ENCODE measurements at places on chromosomes 5 and 9.

DNA sequence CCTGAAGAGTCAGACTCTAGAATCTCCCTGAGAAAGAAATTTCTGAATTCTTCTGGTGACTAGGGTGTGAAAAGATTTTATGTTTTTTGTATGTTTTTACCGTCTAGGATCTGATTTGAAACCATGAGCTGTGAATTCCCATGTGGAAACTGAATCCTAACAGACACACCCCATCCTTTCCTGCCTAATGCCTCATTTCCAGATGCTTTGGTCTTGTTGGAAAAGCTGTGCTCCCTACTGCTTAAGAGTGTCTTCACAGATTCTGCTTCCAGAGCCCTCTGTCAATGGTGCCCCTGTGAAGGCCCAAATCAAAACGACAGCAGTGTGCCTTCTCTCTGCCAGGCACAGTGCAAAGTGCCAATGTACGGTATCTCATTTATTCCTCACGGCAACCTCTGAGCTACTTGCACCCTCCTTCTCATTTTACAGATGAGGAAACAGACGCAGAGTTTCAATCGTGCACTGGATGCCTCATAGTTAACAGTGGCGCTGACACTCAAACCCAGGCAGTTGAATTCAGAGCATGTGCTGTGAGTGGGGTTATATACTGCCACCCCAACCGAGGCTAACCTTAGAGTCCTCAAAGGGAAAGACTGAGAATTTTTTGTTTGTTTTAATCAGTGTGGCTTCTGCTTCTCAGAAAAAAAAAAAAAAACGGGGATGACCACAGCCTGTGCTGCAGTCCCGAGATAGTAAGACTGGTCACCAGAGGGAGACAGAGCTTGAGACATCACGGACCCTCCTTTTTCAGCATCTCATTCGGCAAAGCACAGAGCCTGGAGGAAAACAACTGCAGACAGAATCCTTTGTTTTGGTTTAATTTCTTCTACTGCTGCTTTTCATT is 188.4 kb downstream of the SNCAIP start:
- no peak for DNase-seq

DNA sequence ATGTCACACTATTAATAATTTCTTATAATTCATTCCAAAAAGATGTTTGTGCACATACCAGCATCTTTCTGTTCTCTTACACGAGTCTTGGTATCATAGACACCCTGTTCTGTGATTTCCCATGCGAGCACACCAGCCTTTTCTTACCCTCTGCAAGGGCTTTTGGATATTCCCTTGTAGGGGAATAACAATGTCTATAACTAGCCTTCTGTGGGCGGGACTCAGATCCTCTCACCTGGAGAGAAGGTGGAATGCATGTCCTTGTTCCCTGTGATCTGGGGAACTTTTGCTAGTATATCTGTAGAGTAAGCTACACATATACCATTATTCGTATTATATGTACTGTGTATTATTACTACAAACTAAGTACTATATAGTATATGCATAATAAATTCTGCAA is 44.8 kb downstream of the EHMT1 start:
- no peak for DNase-seq

DNA sequence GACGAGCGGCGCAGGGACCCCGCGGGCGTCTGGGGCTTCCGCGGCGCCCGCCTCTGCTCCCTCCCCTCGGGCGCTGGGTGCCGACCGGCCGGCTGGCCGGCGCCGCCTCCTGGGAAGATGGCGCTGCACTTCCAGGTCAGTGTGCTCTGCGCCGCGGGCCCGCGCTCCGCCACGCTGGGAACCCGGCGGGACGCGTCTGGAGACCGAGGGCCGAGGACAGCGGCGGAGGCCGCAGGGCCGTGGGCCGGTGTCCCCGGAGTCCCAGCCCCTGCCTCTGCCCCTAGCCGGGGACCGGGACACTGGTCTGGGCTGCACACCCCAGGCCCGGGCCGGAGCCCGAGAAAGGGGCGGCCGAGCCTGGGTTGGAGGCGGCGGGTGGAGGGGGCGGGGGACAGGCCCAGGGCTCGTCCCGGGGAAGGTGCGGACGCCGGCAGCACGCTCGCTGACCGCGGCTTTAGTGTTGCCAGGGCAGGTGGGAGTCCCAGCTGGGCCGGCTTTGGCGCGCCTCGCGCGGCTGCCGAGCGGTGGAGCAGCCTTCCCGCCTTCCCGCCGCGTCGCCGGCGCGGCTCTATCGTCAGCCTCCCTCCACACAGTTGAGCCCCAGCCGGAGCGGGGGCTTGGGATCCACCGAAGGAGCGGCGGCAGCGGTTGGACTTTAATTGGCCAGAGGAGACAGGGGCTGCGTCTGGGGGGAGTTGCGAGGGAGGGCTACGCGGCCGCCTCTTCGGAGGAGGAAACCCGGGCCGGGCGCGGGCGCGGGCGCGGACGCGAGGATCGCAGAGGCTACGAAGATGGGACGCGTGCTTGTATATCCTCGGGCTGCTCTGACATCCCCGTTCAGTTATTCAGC is at the start of gene RANBP17:
RANBP17 (plus strand) TSS at position 102 of the 850 bp plus-strand sequence.
- DNase-seq: no peak

DNA sequence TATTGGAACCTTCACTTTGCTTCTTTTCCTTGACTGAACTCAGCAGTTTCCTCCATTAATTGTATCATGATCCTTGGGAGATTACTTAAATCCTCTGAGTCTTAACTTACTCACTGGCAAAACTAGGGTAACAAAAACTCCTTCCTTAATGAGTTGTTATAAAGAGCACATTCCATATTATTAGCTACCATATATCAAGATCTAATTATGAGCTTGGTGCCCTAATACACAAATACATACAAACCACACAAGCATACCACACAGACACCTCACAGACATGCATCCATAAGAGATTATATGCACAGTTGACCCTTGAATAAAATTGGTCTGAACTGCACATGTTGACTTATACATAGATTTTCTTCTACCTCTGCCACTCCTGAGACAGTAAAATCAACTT is 2.5 kb upstream of the SPINK7 start:
- no peak for DNase-seq

DNA sequence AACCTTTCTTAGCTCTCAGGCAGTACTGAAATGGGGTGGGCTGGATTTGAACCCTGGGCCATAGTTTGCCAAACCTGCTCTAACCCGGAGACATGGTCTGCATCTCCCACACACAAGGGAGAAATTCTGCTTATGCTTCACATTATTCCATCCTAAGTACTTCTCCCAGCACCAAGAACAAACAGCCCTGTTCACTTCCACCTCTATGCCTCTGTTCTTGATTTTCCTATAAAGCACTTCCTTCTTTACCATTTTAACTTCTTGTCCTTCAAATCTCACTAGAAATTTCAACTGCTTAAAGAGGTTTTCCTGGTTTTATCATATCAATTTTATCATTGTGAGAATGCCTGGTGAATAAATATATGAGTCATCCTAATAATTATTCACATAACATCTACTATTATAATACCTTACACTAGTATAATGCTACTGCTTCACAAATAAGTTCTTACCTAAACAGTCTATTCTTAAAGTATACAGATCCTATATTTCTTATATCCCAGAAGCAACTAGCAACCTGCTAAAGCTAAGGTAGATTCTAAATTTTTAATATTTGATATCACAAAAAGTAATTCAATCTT is 12.7 kb downstream of the FEM1C start:
- DNase-seq: no peak

- no peak for DNase-seq
Measured at GRCh38 chr5:109759306-109759705, 69.6 kb downstream of the MAN2A1 start.
